HEK293T (cell line): ENCODE measurements at places on chromosomes 3 and 15.

- DNase-seq = no peak
Measured at GRCh38 chr3:117084277-117084676, 374.7 kb downstream of the TUSC7 start.

DNA sequence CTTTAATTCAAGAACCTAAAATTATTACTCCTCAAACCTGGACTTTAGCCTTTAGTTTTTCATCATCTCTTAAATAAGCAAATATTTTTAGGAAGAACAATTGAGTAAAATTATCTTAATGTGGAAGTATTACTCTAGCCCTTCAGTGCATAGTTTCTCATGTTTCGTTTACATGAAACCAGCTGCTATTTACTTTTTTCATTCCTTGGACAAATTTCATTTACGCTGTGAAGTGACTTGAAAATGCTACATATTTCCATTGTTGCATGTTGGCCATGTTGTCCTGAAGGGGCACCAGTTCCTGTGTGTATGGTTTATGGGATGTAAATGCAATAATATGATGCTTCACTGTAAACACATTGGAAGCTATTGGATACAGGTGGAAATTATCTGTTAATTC is 49.9 kb downstream of the SLC25A26 start:
- DNase-seq = no peak

GRCh38 chr3:42511201-42511600 is 8.8 kb downstream of the VIPR1 start:
- no peak for DNase-seq

- DNase-seq = no peak
Measured at GRCh38 chr3:160667452-160667851, 9.5 kb upstream of the ARL14 start.

DNA sequence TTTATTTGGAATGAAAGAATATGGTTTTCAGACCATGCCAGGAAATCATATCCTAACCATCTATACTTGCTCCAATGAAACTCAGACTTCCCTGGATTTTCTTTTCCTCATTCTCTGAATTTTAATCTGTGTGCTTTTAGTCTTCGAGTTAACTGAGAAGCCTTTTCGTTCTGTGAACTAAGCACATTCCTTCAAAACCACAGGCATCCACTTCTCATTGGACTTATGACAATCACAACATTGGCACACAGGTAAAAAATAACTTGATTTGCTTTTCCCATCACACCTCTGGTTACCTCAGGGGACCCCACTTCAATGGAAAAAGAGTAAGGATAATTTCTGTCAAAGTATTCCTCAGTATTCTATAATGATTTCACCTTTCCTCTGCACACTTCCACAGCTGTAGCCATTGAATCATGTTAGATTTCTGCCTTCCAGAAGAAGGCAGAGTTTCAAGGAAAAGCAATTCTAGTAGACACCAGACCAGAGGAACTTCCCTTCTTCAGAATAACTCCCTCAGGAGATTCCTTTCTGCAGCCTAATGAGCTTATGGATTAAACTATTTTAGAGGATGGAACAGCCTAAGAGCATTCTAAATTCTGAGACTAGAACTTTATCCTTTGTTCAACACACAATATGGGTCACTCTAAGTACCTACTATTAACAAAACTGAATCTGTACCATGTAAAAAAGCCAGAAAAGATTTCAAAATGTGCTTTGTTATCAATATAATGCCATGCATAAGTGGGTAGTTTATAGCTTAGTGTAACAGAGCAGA is 15.9 kb downstream of the COMMD2 start:
- no peak for DNase-seq

DNA sequence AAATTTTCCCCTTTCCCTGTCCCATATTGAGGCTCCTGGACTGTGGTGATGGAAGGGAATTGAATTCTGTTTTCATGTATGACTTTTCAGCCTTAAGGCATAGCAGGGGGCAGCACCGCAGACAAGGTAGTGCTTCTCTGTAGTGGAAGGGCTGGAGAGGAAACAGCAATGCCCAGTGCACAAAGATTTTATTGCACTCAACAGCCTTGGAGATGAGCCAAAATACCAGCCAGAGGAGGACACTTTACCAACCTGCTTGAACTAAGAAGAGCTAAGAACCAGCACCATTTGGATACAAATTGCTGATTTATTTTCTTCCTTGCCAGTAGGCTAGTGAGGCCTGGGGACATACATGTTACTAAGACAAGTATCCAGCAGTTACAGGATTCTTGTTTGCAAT is 98.7 kb downstream of the KCNMB2 start:
- no peak for DNase-seq

DNA sequence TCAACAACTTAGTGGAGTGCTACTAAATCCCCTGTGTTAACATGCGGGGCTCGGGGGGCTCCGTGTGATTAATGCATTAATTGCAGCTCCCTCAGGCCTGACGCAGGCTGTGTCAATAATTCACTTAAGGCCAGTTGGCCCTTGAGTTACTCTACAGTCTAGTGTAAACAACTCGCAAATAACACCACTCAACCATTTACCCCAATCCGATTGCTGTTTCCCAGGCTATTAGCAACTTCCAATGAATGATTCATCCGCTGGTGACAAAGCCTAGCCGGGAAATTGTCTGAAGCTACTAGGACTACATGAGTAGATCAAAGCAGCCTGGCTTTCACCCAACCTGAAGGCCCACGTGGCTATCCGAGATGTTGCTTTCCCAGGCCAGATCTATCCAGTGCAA is 121.3 kb upstream of the SOX14 start:
- DNase-seq = no peak

- no peak for DNase-seq
Measured at GRCh38 chr3:143526011-143526545, 322.2 kb downstream of the SLC9A9 start.

GRCh38 chr3:101243285-101244211 is 76.8 kb downstream of the IMPG2 start:
- no peak for DNase-seq

GRCh38 chr3:53287131-53287629 is 31.4 kb upstream of the TKT start:
- no peak for DNase-seq

GRCh38 chr15:44366971-44367370 is 60.5 kb upstream of the CTDSPL2 start:
- DNase-seq = no peak
